ENCODE measurements at places on chromosomes 12 and 14.

GRCh38 chr14:24075485-24076301 is 4.3 kb downstream of the CPNE6 start:
- no peak for DNase-seq

GRCh38 chr12:69732088-69732487 is 6.6 kb upstream of the RAB3IP start:
- no peak for DNase-seq

DNA sequence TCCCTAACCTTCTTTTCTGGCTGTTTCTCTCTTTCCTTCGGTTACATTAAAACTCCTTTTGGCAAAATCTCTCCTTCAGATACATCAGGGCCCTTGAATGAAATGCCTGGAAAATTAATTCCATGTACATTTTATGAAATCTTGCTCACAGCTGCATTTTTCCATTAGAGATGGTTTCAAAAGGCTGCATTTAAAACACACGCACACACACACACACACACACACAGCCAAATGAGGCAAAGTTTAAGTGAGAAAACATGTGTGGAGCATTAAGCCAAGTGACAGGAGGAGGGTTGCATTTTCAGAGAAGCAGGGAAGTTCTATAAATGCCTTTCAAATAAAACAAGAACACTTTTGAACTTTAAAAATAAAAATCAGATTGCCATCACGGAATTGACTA is 216.4 kb downstream of the LRIG3 start:
- no peak for DNase-seq

- no peak for DNase-seq
Measured at GRCh38 chr12:75635606-75636444, 124.4 kb upstream of the KRR1 start.

GRCh38 chr12:15372352-15372751 is 50.0 kb downstream of the PTPRO start:
- DNase-seq: no peak

- DNase-seq: no peak
Measured at GRCh38 chr12:116048879-116049278, 228.6 kb downstream of the MED13L start.

GRCh38 chr12:114918535-114919233 is 234.7 kb upstream of the TBX3 start:
- DNase-seq: no peak

DNA sequence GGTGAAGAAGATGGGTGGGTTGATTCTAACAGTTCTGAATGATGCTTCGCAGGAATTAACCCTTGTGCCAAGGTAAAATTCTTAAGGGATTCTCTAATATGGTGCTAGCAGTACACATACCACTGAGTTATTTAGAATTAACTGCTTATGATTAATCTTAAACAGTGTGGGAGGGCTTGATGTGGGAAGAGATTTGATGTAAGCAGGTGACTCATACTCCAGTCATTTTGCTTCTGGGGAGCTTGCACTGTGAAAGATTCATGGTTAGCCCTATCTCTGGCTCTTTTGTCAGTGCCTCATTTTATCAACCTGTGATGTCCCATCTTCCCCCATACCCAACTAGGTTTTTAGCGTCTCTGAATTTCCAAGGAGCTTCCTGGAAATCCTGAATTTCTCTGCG is 83.8 kb downstream of the NRXN3 start:
- DNase-seq: no peak

DNA sequence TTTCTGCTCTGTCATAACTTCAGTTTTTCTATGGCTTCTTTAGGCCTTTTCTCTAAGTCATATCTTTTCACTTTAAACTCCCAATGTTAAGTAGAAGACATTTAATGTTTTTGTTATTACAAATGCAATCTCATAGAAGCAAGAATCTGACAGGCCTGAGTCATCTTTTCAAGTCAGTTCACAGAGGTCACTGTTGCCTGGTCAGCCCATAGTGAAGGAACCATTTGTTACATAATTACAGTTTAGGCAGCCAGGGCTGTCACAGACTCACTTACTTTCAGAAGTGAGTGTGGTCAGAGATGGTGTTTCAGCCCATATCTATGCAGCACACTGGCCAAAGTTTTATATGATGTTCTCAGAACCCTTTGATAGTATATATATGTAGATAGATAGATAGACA is 46.5 kb downstream of the CCER1 start:
- DNase-seq: no peak

DNA sequence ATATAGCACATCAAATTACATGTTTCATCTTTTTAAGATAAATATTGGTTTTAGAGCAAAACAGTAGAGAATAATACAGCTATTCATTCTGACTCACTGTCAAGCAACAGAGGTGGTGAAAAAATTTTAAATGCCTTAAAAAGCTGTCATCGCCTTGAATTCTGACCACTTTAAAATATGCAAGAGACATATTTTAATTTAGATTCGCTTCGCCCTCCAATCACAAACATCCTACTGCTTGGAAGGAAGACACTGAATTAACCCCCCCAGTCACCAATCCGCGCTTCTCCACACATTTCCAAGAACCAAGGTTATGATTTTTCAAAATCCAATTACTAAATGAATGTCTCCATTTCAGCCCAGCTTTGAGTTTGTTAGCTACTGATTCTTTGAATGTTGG is 112.4 kb downstream of the TMEM132D start:
- no peak for DNase-seq

- DNase-seq: no peak
Measured at GRCh38 chr12:12447837-12448236, 91.0 kb downstream of the BORCS5 start.

DNA sequence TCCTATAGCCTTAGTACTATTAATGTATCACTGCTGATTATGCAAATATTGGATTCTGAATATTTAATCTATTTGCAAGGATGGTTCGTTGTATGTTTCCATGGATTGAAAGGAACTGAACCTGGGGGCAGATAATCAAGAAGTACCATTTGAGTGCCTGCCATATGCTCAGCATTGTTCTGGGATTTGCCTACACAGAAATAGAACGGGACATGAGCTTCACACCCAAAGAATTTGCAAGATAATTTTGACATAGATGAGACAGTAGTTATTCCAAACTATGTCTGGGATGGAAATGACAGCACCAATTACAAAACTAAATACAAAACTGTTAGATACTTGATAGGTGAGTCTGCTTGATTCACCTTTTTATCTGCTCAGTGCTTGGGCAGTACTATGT is 132.7 kb upstream of the NPAS3 start:
- DNase-seq: no peak

DNA sequence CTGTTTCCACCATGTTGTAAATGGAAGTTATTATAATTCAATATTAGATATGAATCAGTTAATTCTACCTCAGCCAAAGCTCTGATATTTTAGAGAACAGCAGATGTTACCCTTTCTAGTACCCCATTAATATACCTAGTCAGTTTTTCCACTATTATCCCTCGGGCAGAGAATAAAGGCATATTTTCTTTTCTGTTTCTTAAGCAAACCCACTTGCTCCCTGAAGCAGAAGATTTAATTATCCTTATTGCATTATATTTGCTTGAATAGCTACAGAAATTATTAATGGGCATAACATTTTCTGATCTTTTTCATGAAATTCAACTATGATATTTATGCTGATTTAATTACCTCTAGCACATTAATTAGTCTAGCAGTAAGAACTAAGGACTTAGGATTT is 832.9 kb upstream of the FBXO33 start:
- no peak for DNase-seq

DNA sequence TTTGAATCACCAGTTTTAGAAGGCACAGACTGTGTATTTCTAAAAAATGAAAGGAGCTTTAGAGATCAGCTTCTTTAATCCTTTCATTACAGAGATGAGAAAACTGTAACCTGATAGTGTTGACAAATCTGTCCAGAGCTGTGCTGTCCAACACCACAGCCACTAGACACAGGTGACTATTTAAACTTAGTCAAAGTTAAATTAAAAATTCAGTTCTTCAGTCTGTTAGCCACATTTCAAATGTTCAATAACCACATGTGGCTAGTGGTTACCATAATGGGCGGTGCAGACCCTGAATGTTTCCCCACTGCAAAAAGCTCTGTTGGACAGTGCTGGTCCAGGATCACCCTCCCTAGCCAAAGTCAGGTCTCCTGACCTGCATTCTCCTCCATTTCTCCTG is 21.6 kb downstream of the DAD1 start:
- no peak for DNase-seq

DNA sequence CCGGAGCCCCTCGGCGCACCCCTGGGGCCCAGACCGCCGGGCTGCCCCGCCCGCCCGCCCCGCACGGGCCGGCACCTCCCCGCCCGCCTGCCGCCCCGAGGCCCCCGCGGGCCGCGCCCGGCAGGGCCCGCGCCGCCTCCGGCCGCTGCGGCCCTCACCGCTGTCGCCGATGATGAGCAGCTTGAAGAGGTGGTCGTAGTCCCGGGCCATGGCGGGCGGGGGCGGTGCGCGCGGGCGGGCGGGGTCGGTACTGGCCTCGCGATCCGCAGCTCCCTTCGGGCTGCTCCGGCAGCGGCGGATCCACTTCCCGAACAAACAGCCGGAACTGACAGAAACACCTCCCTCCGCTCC is at the start of gene RAB35:
TSS of gene RAB35 (minus strand) at position 313 of the 351 bp plus-strand sequence. CDS start at position 210, 103 bp downstream.
- no peak for DNase-seq

GRCh38 chr12:110581931-110582275 is 1.2 kb downstream of the PPTC7 start:
- DNase-seq: no peak

- no peak for DNase-seq
Measured at GRCh38 chr12:54039417-54040147, 6.7 kb downstream of the HOXC5 start.

- DNase-seq: no peak
Measured at GRCh38 chr12:120276734-120277133, 11.2 kb upstream of the PXN start.

DNA sequence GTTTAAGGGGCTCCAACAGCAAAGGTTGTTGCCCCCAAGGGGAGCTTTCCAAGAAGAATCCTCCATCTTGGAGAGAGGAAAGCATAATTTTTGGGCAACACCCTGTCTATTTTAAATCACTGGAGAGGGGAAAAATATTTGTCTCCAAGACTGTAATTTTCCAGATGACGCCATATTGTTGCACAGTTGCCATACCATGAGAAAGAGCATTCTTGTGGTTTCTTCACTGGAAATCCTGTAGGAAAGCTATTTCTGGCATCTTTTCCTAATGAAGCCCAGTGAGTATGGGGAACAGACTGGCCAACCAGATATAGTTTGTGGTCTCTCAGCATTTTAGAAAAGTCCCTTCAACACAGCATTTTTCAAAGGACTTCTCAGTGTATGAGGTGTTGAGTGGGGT is 88.1 kb upstream of the MANSC4 start:
- no peak for DNase-seq

GRCh38 chr12:65823513-65824375 is 539 bp upstream of the HMGA2 start:
- DNase-seq: no peak

GRCh38 chr12:29024117-29024516 is 125.0 kb upstream of the FAR2 start:
- DNase-seq: no peak

DNA sequence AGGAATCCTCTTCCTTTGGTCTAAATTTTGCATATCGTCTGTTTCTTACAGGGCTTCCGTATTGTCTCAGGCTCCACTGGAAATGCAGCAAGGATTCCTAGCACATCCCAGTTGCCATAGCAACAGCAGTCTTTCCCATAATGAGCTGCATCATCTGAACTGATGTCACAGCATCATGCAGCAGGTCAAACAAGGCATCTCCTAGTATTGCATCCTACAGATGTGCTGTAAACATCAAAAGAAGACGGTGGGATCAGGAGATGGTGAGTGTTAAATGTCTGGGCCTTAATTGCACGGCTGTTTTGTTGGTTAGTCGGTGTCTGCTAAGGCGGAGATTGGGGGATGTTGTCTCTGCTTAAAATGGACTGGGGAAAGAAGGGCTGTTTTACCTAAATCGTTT is at the start of gene AKAP6:
TSS of gene AKAP6 (plus strand) at position 153 of the 400 bp plus-strand sequence. CDS start 104,196 bp downstream, outside the sequence.
- DNase-seq: no peak

DNA sequence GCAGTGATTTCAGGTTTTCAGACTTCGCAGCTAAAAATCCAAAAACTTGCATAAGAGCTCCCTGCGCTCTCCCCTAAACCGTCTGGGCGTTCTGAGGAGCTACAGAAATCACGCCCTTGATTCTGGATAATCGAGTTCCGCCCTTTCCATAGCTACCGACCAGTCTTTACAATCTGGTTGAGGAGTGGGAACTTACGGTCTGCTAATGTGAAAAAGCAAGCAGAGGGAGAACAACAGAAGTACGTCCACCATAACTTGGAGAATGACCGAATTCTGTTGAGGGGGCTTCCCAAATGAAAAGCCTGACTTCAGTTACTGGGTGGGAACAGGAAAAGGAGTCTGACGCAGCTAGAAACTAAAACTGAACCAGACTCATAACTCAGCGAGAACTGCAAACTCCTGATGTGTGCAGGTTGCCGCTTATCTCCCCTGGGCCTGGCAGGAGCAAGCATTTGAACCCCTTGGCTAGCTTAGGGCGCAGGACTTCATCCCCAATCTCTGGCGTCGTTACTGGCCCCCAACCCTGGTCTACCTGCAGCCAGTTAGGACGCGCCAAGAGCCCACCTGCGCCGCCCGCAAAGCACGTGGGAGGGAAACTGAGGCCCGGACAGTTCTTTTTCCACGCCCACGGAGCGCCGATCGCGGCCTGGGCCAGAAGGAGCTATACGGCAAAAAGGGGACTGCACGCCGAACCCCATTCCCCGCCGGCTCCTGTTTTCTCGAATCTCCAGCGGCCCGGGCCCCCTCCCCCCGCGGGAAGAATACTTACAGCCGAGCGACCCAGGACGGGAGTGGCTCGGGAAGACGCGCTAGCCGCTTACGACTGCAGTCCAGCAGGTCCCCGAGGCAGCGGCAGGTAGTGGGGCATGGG is 838 bp downstream of the LRIG3 start:
- no peak for DNase-seq

GRCh38 chr12:113154351-113154973 is 4.9 kb downstream of the CFAP73 start:
- DNase-seq: no peak

GRCh38 chr14:69547701-69548348 is 26.8 kb downstream of the CCDC177 start:
- DNase-seq: no peak

DNA sequence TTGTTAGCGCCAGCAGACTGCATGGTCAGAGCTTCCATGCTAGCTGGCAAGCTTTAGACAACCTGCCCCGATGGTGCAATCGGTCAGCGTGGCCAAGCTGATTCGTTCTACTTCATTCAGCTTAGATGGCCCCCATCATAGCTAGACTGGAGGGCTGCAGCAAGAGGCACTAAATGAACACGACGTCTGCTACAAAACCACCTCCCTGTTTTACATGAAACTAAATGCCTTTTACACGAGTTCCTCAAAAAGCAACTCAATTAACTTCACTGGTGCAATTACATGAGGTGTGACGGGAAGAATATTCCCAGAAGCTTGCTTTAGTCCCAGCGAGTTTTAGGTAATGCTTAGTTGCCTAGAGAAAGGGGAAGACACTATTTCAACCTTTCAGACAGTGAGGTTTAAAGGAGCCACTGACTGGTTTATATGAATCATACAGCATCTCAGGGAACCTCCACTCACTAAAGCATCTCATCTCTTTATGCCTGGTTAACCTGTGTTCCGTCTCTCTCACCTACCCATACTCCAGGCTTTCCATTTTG is 8.4 kb downstream of the NIN start:
- DNase-seq: no peak

All from right atrium auricular region (tissue), 2 donors.